ENCODE measurements at places on chromosomes 6 and 20.

- no peak for DNase-seq
Observed at GRCh38 chr6:7085911-7086310, 21.9 kb upstream of the RREB1 start.

GRCh38 chr20:387520-387919 is 7.0 kb downstream of the TRIB3 start:
- DNase-seq: no peak

- DNase-seq: no peak
Observed at GRCh38 chr6:151349651-151350270, 41.6 kb downstream of the ZBTB2 start.

DNA sequence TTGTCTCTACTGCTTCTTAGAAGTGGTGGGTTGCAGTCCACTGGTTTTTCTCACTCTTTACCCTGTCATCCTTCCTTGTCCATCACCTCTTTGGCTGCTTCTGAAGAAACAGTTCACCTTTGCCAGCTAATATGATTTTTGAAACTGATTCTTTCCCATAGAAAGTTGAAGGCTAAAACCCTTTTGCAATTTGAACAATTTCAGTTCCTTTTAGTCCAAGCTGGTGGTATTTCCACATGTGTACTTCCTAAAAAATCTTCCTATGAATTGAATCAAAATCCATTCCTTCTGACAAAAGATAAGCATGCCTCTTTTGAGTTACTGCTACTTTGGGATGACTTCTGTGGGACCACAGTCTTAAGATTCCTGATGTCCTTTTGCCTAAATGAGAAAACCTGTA is 210.0 kb upstream of the MAN1A1 start:
- DNase-seq: no peak

GRCh38 chr6:52953911-52954839 is 40.9 kb downstream of the GSTA4 start:
- DNase-seq: no peak

GRCh38 chr6:88574031-88574430 is 389.4 kb downstream of the RNGTT start:
- DNase-seq: no peak

GRCh38 chr6:10463491-10464481 is 48.9 kb upstream of the TFAP2A start:
- no peak for DNase-seq

- no peak for DNase-seq
Observed at GRCh38 chr6:6657085-6657819, 68.7 kb downstream of the LY86 start.

- DNase-seq: no peak
Observed at GRCh38 chr6:95917034-95917433, 98.7 kb upstream of the FUT9 start.

- no peak for DNase-seq
Observed at GRCh38 chr20:57220337-57221145, 45.9 kb downstream of the BMP7 start.

- DNase-seq: no peak
Observed at GRCh38 chr6:136212608-136213007, 37.5 kb downstream of the MTFR2 start.

DNA sequence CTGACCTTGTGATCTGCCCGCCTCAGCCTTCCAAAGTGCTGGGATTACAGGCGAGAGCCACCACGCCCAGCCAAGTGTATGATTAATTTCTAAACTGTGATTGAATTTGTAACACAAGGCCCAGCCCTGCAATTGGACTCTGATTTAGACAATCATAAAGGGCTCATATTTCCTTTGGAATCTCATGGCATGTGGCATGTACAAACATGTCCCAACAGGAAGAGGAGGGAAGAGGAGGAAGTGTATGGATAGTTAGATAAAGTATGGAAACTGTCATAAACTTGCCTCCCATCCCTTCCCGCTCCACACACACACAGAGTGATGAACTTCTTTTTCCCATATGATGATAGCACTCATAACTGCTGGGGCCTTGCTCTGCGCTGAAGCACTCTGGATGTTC is 27.2 kb upstream of the QKI start:
- DNase-seq: no peak

- no peak for DNase-seq
Observed at GRCh38 chr20:2455771-2456497, 14.7 kb downstream of the SNRPB start.

DNA sequence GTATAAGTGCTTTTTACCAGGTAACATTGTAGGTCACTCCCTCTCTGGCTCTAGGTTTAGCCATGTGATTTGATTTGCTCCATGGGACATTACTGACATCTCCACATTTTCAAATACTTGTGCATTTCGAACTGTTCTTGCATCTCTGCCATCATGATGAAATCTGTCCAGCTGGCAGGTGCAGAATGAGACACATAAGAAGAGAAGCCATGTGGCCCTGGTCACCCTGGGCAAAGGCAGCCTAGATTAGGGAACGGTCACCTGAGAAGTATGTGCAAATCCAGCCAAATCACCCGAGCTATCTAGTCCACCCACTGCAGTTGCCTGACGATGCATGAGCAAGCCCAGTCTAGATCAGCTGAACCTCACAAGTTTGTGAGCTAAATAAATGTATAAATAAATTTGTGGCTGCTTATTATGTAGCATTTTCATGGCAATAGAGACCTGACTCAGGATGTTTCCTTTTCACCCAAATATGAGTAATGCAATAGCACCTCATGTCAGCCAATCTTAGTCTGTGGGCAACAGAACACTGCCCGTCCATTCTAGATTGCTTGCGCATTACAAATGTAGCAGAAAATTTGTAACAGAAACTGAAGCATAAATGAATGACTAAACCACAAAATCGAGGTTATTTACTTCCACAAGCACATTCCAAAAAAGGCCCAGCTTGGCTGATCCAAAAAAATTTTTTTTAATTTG is 115.2 kb downstream of the PAK5 start:
- no peak for DNase-seq

- DNase-seq: no peak
Observed at GRCh38 chr6:117601811-117602150, 530 bp downstream of the GOPC start.

DNA sequence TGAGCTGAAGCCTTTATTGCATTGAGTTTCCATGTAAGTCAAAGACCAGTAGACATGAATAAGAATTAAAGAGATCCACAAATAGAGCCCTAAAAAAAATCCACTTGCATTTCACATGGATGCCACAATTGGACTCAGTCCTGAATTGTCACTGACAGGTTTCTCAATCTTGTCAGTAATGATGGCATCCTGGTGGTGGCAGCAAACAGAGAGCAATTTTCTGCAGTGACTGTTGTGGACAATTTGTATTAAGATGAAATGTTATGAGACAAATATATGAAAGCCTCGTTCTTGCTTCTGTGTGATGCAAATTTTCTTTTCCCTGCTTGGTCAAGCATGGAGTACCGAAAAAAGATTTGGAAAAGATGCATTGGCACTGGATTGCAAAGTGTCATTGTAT is 278.9 kb downstream of the SAMD5 start:
- DNase-seq: no peak

DNA sequence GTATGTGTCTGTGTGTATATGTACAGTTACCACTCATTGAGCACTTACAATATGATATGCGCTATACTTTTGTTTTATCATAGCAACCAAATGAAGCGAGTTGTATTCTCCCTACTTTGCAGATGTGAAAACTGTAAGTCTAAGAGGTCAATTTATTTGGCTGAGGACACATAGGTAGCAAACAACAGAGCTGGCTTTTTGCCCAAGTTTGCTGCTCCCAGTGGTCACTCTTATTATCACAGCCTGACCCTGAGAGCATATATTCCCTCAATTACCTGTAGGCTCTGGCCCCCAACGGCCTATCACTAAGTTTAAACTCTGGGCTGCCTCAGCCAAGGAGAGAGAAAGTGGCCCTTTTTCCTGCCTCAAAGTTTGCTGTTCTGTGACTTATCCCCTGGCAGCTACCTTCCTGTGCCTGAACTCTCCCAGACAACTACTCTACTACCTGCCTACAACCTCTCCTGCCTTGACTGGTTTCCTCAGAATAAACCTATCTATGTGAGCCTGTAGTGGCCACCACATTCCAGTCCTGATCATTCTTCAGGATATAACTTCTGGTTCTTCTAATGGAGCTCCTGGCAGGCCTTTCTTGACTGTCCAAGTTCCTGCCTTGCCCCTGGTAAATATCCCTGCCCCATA is 221.8 kb downstream of the FRK start:
- peak; percentile 0 for DNase-seq

DNA sequence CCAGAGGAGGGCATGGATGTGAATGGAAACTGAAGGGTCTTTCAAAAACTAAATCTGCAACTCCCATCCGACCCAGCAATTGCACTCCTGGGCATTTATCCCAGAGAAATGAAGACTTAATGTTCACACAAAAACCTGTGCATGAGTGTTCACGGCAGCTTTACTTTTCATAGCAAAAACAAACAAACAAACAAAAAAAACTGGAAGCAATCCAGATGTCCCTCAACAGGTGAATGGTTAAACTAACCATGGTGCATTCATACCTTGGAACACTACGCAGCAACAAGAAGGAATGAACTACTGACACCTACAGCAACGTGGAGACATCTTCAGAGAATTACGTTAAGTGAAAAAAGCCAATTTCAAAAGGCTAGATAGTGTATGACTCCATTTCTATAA is 32.2 kb downstream of the PMEPA1 start:
- DNase-seq: no peak

DNA sequence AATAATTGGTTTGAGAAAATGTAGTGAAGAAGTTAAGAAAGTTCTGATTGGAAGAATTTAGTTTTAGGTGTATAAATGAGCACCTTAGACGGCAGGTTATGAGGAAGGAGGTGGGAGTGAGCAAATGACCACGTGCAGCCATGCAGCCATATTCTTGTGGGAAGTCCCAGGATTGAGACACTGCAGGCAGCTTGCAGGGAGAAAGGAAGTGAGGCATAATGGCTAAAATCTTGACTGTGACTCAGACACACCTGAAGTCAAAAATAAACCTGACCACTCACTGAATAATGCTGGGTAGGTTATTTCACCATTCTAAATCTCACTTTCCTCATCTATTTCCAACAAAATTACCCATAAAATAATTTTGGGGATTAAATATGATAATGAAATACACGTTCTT is 16.6 kb downstream of the DSE start:
- no peak for DNase-seq

- no peak for DNase-seq
Observed at GRCh38 chr20:62460678-62461077, 15.1 kb downstream of the GATA5 start.

DNA sequence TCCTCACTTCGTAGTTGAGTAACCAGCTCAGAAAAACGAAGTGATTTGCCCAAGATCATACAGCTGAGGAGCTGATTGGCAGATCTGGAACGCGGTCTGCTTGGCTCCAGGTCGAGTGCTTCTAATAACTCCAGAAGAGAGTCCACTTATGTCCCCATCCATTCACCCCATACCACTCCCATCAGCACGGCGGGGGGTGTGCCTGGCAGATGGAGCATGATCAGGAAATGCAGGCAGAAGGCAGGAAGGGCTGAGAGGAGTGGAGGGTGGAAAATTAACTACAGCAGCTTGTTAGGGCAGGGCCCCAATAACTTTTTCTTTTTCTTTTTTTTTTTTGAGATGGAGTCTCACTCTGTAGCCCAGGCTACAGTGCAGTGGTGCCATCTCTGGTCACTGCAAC is 15.0 kb downstream of the FITM2 start:
- no peak for DNase-seq

GRCh38 chr6:128095362-128095761 is 194.5 kb upstream of the THEMIS start:
- DNase-seq: no peak

GRCh38 chr6:105372142-105372848 is 30.6 kb downstream of the PREP start:
- no peak for DNase-seq

DNA sequence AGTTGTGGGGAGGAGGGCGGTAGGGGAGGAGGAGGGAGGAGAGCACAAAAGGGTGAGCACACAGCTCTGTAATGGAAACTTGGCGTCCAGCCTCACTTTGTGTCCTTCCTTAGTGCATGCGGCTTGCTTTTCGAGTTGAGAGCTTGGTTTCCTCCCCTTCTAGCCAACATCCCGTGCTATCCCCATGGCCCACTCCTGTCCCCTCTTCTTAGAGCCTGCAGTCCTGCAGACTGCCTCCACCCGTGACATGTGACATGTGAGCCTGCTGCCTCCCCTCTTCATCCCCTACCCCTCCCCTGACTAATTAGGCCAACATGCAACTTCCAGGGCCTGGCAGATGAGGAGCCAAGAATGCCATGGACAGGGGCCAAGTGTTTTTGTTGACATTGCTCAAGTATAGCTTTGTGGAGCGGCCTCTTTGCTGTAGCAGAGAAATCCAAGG is 63.2 kb downstream of the SLC24A3 start:
- no peak for DNase-seq

DNA sequence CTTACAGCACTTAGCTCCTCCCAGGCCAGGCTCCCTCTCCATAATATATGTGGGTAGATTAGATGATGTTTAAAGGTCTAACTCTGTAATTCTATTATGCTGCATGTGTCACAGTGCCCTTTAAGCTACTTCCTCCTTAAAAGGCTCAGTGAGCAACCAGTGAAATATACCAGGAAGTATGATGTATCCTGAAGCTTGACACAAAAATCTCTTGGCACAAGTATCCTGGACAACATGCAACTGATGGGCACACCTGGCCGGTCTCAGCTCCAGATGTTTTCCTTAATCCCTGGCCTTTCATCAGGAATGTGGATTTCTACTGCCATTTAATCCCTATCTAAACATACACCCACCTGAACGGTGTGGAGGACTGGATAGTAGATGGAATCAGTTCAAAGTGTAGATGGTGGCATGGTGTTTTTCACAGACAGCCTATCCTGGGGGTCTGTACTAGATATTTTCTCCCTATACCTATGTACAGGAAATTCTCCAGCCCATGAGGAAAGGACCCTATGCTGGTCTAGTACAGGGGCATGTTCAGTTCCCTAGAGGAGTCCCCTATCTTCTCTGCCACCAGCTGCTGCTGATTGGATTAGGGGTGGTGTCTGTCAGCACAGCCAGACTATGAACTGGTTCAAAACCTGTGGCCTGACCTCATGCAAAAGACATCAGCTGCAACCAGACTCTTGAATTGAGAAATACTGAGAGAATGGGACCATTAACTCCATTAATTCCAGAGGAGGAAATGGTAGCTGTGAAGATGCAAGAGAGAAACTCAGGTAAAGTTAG is 59.4 kb upstream of the CITED2 start:
- no peak for DNase-seq

DNA sequence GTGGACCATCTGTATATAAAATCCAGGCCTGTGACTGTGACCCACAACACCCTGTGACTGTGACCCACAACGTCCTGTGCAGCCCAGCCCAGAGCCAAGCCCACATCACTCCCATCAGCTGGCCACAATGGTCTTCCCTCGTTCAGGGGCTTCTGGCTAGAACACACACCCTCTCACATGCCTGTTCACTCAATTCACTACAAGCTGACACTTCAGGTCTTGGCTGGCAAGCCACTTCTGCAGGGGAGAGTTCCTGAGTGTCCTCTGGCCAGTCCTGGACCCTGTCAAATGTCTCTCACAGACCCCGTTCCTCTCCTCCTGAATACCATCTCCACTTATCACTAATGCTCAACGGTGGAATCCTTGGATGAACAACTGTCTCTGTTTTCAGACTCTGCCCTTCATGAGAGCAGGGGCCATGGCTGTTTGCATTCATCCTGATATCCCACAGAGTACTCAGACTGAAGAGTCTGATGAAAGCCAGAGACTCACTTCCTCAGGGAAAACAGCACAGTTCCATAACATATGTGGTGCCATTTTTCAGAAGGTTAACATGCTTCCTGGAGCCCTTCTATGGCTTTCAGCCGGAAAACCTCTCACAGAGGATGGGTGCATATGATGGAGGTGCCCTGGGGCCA is 56.0 kb downstream of the MYH7B start:
- DNase-seq: no peak

Data from stromal cell of bone marrow (primary cell).